Activated CD8-positive, alpha-beta memory T cell treated with anti-CD3 and anti-CD28 coated beads for 24 hours (primary cell): ENCODE measurements at places on chromosomes 2 and 18.

DNA sequence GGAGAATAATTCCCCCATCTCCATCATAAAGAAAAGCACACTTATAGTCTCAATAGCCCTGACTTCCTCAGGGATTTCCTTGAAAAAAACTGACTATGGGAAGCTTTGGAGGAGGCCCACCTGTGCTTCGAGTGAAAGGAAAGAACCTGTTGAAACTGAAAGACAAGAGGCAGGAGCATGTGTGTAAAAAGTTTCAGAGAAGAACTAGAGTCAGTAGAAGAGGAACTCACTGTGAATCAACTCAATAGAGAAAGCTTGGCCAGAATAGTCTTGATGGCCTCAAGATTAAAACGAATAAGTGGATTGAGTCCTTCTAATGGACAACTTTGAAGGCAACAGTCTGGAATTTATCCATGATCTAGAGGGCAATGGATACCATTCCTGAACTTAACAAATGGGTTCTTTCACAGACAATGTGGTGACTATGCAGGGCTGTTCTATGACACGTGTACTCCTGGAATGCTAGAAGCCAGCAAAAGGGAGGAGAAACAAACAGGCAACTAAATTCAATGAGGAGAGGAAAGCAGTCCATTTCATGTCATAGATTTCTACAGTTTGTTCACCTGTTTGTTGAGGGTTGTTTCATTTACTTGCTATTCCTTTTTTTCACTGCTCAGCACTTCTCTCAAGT lies 442.3 kb downstream of the GRB14 start:
- no peak for DNase-seq

- DNase-seq: no peak
Measured at GRCh38 chr2:206584323-206585116, 57.8 kb upstream of the FAM237A start.

DNA sequence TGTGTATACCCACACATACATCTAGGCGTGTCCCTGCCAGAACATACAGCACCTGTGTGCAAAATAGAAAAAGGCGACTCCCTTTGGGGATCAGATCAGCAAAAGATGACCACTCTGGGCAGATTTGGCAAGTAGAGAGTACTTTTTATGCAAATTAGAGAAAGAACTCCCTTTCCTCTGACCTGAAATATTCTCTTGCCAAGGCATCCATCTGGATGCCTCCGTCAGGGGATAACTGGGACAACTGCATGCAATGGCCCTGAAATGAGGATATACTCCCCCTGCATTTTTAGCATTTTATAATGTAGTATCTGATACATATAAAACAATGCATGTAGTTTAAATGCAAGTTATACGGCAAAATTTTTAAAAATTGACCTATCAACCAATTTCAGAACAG lies 247.7 kb downstream of the ICOS start:
- no peak for DNase-seq

GRCh38 chr2:239905884-239906654 lies 119.1 kb downstream of the NDUFA10 start:
- DNase-seq: no peak

DNA sequence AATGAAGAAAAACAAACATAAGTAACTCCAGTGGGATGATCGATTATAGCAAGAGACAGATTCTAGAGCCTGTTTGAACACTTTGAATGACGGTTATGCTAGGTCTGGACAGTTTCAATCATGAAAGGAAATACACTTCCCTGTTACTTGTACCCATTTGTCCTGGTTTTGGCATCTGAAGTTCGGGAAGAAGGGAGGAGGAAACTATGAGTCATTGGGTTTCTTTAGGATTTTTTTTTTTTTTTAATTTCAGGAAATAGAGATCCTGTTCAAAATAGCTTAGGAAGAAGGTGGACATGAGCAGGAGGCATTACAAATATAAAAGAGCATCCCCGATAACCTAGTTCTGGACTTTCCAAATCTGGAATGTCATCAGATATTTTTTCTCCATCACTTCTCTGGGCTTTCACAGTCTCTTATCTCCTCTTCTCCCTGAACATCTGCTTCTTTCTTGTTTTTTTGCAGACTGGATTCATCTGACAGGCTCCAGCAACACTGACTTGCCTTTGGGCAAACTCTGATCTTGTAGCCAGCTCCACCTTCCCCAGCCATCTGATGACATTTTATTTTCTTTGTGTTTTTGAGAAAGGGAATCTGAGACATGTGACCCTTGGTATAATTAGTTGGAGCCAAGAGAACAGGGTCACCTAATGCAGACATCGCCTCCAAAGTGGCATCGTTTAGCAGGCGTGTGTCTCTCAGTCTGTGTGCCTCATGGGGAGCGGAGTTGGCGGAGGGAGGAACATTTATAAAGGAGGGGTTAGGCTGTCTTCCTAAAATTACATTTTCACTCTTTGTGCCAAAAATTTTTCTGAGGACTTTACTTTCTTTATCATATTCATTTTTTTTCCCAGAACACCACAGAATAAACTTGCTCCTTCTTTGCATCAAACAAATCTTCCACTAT lies 195.3 kb upstream of the EPHA4 start:
- no peak for DNase-seq

- DNase-seq: no peak
Measured at GRCh38 chr18:50803592-50803991, 16.2 kb downstream of the MRO start.

DNA sequence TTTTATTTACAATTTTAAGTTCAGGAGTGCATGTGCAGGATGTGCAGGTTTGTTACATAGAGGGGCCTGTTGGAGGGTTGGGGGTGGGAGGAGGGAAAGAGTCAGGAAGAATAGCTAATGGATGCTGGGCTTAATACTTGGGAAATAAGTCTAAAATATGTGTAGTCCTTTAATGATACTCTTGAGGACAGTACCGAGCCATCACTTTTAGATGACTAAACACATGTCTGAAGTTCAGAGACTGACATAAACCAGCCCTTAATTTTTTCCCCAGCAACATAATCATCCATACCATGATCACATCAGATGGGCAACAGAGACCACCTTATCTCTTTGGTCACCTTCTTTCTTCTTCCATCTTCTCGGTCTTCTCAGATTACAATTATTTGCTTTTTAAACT lies 189.1 kb upstream of the COL3A1 start:
- DNase-seq: no peak

DNA sequence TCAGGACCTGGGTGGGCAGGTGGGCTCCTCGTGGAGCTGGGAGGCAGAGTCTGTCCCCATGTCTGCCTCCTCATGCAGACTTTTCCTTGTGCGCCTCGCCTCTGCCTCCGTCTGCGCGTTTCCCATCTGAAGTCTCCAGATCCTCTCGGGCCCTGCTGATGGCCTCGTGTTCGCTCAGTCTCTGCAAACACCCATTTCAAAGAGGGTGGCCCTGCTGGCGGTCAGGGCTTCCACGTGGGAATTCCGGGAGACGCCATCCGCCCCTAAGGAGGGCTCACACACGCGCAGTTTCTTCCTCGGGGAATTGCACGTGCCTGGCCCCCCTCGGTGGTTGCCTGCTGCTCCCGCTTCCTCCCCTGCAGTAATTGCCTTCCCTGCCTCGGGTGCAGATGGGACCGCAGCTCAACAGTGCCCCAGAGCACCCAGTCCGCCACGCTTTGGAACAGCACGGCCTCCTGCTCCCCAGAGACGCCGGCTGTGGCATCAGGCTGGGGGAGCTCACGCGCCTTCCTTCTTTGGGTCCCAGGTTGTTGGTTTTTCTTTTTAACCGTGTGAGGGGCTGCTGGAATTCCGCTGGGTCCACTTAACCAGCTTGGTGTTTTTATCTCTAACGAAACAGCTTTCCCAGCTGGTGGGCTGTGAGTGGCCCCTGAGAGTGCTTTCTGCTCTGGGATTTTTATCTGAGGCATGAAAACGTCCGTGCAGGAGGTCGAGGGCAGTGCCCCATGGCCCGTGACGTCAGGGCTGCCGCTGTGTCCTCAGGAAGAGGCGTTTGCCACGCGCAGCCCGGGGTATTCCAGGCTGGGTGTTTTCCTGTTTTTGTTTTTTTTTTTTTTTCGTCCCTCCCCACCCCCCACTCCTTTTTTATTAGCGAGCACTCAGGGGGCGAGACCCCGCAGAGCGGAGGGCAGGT lies 16.1 kb downstream of the NFATC1 start:
- no peak for DNase-seq

GRCh38 chr2:118417406-118418120 lies 329.3 kb downstream of the INSIG2 start:
- no peak for DNase-seq

DNA sequence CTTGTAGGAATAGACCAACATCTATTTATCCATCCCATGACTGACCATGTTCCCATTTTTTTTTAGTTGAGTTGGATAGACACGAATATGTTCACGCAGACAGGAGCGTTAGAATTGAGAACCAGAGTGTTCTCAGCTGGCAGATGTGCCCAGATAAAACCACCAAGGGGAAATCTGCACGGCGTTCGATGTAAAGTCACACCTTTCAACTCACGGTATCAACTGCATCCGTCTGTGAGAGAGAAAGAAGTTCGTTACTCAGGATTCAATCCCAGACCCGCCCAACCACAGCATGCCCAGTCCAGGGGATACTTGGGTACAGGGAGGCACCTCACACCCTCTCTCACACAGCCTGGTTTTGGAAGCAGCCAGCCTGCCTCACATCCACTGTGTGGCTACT lies 26.1 kb downstream of the MAL start:
- DNase-seq: no peak

DNA sequence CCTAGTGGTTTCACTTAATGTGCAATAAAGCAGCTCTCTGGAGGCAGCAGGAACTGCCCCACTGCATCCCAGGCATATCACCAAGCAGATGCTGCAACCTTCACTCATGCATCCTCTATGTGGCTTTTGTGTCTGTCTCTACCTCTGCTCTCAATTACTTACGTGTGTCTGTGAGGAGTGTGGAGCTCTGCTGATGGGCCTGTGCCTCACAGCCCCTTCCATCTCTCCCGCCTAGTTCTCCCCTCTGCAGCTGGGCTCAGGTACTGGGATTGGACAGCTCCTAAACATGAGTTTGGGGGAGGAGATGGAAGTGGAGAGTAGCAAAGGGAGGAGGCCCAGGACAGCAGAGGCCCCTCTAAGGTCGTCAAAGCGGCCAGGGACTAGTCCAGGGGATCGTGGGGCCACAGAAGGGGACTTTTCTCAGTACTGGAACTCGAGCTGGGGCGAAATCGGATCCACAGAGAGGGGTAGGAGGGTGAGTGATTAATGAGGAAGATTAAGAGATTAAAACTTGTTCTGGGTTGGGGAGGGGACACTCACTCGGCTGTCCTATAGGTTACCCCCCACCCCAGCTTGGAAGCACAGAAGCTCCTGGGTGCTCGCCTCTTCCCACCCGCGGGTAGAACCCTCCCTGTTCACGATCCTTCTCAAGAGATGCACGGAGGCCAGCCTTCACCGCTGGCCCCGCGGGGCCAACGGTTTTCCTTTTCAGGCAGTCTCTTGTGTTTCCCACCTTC lies 2.1 kb upstream of the LBX2 start:
- DNase-seq: no peak

- no peak for DNase-seq
Measured at GRCh38 chr18:74897971-74898657, 300.4 kb downstream of the ZNF407 start.

DNA sequence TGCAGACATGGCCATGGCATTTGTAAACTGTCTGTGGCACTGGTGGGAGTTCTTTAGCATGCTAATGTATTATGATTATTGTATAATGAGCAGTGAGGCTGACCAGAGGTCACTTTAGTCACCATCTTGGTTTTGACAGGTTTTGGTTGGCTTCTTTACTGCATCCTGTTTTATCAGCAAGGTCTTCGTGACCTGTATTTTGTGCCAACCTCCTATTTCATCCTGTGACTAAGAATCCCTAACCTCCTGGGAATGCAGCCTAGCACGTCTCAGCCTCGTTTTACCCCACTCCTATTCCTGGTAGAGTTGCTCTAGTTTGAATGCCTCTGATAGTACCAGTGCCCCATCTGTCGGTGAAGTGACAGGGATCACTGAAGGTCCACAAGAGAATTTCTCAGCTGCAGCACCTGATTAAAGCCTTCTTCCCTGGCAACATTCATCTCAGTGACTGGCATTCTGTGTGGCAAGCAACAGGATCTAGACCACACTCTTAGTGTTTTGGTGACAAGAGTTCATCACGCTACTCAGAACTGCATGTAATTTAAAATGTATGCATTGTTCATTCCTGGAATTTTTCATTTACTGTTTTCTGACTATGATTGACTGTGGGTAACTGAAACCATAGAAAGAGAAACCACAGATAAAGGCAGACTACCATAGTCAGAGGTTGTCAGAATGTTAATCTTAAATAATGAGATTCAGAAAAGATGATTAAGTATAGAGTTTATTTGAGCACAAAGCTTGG lies 43.0 kb upstream of the GPR39 start:
- no peak for DNase-seq

DNA sequence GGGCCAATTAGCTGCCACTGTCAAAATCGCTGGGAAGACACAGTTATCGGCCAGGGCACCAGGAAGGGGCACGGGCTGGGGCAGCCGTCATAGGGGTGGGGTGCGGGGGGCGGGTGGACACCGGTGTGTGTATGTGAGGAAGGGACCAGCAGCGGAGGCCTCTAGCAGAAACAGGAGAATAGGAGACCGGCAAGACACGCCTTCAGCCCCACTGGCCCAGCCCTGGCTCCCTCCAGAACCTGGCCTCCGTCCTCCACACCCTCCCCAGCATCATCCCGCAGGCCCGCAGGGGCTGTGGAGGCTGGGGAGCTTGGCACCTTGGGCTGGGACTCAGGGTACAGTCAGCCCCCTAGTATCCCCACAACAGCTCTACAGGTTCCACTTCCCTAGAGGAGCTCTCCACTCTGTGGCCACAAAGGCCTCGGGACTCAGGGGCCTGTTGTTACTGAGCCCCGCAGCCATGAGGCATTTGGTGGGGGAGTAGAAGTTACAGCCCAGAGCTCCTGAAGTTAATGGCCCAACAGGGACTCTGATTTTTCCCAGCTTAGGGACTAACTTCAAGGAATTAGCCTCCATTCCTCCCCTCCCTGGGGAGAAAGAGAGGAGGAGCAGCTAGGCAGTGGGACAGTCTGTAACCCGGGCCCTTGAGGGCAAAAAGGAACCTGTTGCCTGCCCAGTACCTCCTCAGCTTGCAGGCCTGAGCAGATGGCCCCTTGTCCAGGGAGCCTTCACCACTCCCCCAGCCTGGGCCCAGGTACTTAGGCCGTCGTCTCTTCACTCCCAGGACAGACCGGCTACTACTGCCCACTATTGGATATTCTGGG lies 19.9 kb downstream of the SH2D6 start:
- no peak for DNase-seq

DNA sequence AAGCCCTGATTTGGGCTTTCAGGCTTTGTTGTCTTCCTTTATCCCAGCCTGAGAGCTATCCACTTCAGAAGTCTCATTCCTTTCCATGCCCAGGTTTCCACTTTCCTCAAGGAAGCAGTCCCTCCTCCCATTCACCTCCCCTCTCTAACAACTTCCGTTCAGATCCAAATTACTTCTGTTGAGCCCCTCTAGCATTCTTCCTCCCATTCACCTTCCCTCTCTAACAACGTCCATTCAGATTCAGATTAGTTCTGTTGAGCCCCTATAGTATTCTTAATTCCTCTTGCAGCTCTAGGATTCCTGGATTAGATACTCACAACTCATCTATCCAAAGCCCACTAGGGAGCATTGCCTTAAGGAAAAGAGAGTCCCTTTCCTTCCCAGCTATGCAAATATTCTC lies 216.8 kb downstream of the RAD51AP2 start:
- no peak for DNase-seq

- no peak for DNase-seq
Measured at GRCh38 chr2:62149708-62150107, 46.2 kb upstream of the B3GNT2 start.

- DNase-seq: no peak
Measured at GRCh38 chr2:16661936-16662839, 3.4 kb downstream of the CYRIA start.
